ENCODE measurements at places on chromosomes 4 and X. TPM values are rescaled to one million over a fixed set of nuclear protein-coding genes. Genes with fewer than 3 reads are reported as not detected.

SLC2A9 gene
- total RNA-seq: 3.6 TPM

- no peak for DNase-seq
These were observed 10.7 kb downstream of the AP1S2 start for GRCh38 chrX:15843960-15844359.

GRCh38 chr4:185598846-185599552, 63.7 kb upstream of the PDLIM3 start:
- DNase-seq: no peak

- DNase-seq: no peak
These were observed 40.3 kb downstream of the RWDD4 start for GRCh38 chr4:183618681-183619080.

RIBC1 gene
- 0.32 TPM for total RNA-seq

- no peak for DNase-seq
These were observed 32.2 kb downstream of the SEL1L3 start for GRCh38 chr4:25830548-25830947.

- DNase-seq: no peak
These were observed 904.2 kb downstream of the STPG2 start for GRCh38 chr4:97238956-97239666.

GRCh38 chr4:13601048-13601447, 26.5 kb downstream of the BOD1L1 start:
- DNase-seq: no peak

DNA sequence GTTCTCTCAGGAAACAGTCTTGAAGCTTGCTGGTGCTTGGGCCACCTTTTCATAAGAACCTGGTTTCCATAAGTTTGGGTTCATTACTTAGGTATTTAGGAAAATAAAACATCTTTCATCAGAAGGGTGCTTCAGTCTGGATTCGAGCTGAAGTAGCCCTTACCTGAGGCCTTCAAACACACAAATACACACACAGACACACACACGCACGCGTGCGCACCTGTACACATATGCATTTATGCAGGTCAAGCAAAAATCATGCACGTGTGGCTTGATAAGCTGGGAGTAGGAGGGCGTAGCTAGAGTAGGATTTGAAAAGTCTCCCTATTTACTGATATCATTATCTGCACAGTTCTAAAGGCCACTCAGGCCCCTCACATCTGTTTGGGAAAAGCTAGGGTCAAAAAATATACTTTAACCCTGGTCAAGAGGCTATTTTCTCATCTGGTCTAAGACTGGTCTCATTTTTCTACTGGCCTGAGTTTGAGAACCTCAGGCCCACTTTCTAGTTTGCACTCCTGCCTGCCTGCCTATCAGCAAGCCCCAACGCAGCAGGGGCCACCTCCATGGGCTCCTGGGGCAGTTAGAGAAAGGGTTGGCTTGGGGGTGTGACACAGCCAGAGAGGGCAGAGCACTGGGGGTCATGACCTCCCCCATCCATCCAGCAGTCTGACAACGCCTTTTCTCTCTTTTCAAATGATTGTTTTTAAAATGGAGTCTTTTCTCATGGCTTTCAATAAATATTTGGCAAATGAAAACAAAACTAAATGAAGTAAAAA, 64.3 kb downstream of the RASL11B start:
- no peak for DNase-seq

PROM1 gene
- 3.1 TPM for total RNA-seq

DNA sequence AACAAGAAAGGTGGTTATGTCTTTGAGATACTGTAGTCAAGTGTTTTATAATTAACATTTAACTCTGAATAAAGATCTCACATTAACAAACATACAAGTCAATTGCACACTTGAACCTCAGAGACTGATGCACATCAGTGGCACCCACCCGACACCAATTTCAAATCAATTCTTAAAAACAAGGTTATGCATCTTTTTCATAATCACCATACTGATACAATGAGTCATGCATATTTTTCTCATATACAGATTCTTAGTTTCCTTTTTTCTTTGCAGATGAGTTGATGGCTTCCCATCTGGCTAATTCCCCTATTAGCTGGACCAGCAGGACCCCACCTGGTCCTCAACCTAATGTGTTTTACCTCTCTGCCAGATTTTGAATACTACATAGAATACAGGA, 136.2 kb upstream of the RPL34 start:
- DNase-seq: no peak

GRCh38 chr4:40749717-40750460, at the start of gene NSUN7:
Gene NSUN7 (plus strand): TSS chr4:40749955. CDS start chr4:40750694, 739 bp downstream.
- DNase-seq: peak; percentile 22

DNA sequence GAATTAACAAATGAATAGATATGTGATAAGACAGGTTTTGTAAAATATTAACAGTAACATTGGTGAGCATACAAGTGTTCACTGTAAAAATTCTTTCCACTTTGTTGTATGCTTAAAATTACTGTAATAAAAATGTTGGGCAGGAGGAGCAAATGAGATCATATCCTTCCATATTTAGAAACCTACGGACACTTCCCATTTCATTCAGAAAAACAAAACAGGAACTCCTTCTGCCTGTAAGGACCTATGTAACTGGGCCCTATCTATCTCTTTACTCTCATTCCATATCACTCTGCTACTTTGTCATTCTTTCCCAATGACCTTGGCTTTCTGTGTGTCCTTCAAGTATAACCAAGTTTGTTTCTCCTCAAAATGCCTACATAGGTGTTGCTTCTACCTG, 53.7 kb upstream of the SLC39A8 start:
- DNase-seq: no peak

DNA sequence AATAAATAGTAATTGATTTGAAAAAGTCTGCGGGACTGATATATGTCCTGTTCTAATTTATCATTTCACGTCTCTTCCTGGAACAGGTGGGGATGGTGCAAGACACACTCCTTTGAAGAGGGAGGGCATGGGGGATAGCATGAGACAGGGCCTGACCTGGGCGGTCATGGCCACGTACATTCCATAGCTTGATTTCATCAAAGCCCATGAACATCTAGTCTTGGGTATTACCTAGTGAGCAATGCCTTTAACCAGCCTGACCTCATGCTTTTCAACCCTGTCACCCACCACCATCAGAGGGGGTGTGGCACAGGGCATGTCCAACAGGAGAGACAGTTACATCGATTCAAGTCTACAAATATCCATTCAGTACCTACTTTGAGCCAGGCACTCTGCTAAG, 52.3 kb upstream of the HOPX start:
- DNase-seq: no peak

Data from heart right ventricle (tissue), 16 donors.